ENCODE measurements at places on chromosomes 2 and 18. TPM values are rescaled to one million over a fixed set of nuclear protein-coding genes. Genes with fewer than 3 reads are reported as not detected.

ZNF521 gene
- total RNA-seq: not detected

PGAP1 gene
- total RNA-seq: 22.5 TPM

WDR54 gene
- 67.9 TPM for total RNA-seq

AAMP gene
- 63.0 TPM for total RNA-seq

- H3K36me3 ChIP-seq: no peaks in the 10 kb centered on the region
- H3K4me1 ChIP-seq: peaks cover 14% of the 10 kb centered on the region
- DNase-seq: no peak
- peaks cover 17% of the 10 kb centered on the region for H3K27me3 ChIP-seq
- H3K4me3 ChIP-seq: no peak overlapping the region
Observed at GRCh38 chr2:8441986-8442385, 239.9 kb upstream of the ID2 start.

- H3K4me1 ChIP-seq: no peaks in the 10 kb centered on the region
- H3K36me3 ChIP-seq: no peaks in the 10 kb centered on the region
- H3K27me3 ChIP-seq: peaks cover 7% of the 10 kb centered on the region
- no peak overlapping the region for H3K4me3 ChIP-seq
- DNase-seq: no peak
Observed at GRCh38 chr2:130849896-130850787, 13.4 kb downstream of the ARHGEF4 start.

DNA sequence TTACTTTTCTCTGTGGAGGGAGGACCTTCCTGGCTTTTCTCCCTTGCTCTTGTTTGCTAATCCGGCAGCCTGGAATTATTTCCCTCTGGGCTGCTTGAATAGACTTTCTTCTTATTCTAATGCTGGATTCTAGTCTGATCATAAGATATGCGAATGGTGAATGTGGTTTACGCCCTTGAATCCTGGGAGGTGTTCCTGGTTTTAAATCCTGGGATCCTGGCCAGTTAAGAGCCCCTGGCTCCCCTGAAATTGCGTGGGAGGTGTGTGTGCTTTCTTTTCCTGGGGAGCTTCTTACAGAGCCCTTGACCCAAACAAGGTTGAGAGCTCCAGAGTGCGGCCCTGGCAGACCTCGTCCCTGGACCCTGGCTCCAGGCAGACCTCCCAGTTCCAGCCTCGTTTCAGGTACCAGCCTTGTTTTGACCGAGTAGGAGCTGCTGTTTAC, 2.8 kb downstream of the SH3BP4 start:
- no peak for DNase-seq
- H3K4me1 ChIP-seq: no peaks in the 10 kb centered on the region
- no peaks in the 10 kb centered on the region for H3K36me3 ChIP-seq
- H3K4me3 ChIP-seq: no peak overlapping the region
- H3K27me3 ChIP-seq: peaks cover 63% of the 10 kb centered on the region

GRCh38 chr18:3525870-3526420, 76.0 kb downstream of the TGIF1 start:
- peaks cover 24% of the 10 kb centered on the region for H3K4me1 ChIP-seq
- DNase-seq: peak; percentile 54
- no peak overlapping the region for H3K27ac ChIP-seq

DNA sequence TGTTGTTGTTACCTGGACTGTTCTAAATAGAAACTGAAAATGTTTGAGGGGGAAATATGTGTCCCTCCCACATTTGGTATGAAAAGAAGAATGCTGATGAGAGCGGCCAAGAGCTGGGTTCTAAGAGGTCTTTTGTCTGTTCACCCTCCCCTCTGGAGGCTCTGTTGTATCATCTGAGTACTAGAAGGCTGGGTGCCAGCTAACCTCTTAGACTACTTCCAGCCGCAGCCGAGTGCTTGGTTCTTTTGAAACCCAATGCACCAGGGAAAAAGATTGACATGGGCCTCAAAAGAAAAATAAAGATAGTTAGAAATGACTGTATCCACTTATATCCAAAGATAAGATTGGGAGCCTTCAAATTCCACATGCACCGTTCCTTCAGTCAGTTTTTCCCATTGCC, 255.9 kb downstream of the TXNL1 start:
- no peak overlapping the region for H3K27ac ChIP-seq
- no peak for DNase-seq
- H3K4me1 ChIP-seq: no peaks in the 10 kb centered on the region
- no peaks in the 10 kb centered on the region for H3K36me3 ChIP-seq
- H3K4me3 ChIP-seq: no peak overlapping the region

GRCh38 chr2:159553727-159554126, 62.6 kb downstream of the BAZ2B start:
- H3K27ac ChIP-seq: no peak overlapping the region
- no peak for DNase-seq
- no peaks in the 10 kb centered on the region for H3K36me3 ChIP-seq
- H3K4me1 ChIP-seq: peaks cover 5% of the 10 kb centered on the region

DNA sequence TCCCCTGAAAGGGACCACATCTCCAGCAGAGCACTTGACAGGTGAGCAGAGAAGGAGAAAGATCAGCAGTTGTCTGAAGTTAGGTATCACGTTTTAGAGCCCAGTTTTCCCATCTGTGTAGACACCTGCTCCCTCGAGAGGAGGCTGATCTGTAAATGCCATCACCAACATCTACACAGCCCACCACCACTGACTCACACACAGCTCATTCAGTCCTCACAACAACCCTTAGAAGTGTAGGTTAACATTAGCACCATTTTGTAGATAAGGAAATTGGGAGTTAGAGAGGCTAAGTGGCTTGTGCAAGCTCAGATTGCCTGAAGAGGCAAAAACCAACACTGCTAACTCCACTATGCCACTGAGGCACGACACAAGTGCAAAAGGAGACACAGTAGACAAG, 37.2 kb upstream of the STAT1 start:
- peaks cover 2% of the 10 kb centered on the region for H3K36me3 ChIP-seq
- no peak overlapping the region for H3K27ac ChIP-seq
- H3K27me3 ChIP-seq: no peaks in the 10 kb centered on the region
- no peak for DNase-seq
- no peak overlapping the region for H3K4me3 ChIP-seq

- no peaks in the 10 kb centered on the region for H3K36me3 ChIP-seq
- H3K27ac ChIP-seq: no peak overlapping the region
- DNase-seq: no peak
- no peaks in the 10 kb centered on the region for H3K27me3 ChIP-seq
Observed at GRCh38 chr18:47062471-47062870, 27.1 kb upstream of the ELOA2 start.

DNA sequence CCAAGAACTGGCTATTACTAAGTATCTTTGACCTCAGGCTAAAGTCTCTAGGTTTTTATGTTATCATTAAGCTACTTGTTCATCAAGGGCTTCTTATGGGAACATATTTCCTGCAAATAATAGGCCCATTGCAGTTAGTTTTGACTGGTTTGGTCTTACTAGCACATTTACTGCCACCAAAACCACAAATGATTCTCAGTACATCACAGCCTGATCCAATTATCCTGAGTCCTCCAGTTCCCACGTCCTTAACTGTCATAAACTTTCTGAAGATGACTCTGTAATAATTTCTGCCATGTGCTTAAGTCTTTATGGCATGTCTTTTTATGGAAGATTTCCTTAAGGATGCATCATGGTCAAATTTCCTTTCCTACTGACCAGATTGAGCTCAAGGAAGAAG, 123.3 kb upstream of the TANK start:
- no peak overlapping the region for H3K27ac ChIP-seq
- no peak for DNase-seq
- H3K4me1 ChIP-seq: no peaks in the 10 kb centered on the region
- H3K27me3 ChIP-seq: peaks cover 8% of the 10 kb centered on the region
- no peak overlapping the region for H3K4me3 ChIP-seq
